Astrocyte of the spinal cord (primary cell): ENCODE measurements at places on chromosomes 13 and 19.

DNA sequence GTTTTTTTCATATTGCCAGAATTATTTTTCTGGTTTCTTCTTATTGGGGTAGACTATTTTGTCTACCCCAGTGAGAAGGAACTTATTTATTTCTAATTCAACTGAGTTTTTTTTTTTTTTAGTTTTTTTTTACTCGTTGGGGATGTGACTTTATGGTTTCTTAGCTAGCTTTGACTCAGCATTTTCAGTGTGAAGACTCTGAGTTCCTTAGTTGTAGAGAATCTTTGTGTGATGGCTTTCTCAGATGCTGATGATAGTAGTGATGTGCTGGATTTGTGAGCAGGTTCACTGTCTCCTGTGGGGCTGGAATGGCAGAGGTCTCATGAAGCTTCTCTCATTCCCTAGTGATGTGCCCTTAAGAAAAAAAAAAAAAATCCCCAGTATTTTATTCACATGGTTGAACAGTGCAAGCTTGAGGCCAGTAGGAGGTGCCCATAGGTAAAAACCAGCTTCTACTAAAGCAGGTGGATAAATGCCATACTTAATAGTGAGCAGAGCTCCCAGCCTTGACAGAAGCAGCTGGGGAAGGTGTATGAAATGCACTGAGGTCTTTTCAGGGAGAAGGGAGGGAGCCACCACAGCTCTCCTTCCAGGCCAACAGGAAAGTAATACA is 106.2 kb upstream of the KLF5 start:
- DNase-seq, result no peak

DNA sequence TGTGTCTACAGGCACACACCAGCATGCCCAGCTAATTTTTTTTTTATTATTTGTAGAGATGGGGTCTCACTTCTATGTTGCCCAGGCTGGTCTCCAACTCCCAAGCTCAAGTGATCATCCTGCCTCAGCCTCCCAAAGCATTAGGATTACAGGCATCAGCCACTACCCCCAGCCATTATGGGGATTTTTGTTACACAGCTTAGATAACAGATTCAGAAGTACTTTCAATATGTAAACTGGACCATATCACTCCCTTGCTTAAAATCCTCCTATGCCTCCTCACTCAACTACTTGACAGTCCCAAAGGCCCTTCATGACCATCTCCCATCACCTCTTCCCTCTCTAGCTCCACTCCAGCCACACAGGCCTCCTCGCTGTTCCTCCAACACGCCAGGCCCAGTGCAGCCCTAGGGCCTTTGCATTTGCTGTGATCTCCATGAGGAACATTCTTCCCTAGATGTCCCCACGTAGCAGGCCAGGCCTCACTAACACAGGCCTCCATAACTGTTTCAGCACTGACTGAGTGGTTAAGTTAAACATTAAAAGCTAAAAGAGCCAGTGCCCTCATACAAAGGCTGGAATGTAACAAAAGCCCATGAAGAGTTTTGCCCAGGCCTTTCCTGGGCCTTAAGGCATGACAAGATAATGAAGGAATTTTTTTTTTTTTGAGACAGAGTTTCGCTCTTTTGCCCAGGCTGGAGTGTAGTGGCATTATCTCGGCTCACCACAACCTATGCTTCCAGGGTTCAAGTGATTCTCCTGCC is 2.5 kb downstream of the DOHH start:
- no peak for DNase-seq

- DNase-seq, result no peak
Observed at GRCh38 chr13:110820322-110820721, 94.5 kb downstream of the ANKRD10 start.

- DNase-seq, result no peak
Observed at GRCh38 chr19:460877-461720, at the start of gene SHC2. Gene SHC2, minus strand, starts transcription at chr19:461033. Its CDS starts 37 bp downstream, at chr19:460996.

GRCh38 chr19:50837300-50837699 is 3.9 kb upstream of the KLK15 start:
- no peak for DNase-seq

- no peak for DNase-seq
Observed at GRCh38 chr19:38891771-38892170, 7.6 kb downstream of the SIRT2 start.
